ENCODE measurements at places on chromosomes 2 and 18. TPM values are rescaled to one million over a fixed set of nuclear protein-coding genes. Genes with fewer than 3 reads are reported as not detected.

The IL36RN gene
- polyA plus RNA-seq = 8.0 TPM

The RHOB gene
- polyA plus RNA-seq = 125 TPM

The ZBTB7C gene
- polyA plus RNA-seq = 3.9 TPM

The ITGB6 gene
- polyA plus RNA-seq = 55.3 TPM

The RALB gene
- polyA plus RNA-seq = 54.6 TPM

The DSG3 gene
- not detected for polyA plus RNA-seq

The MC5R gene
- 4.1 TPM for polyA plus RNA-seq

The TRIP12 gene
- polyA plus RNA-seq = 184 TPM

The QPCT gene
- polyA plus RNA-seq = 12.6 TPM

All from muscle of arm (tissue), 14 donors.